ENCODE measurements at places on chromosomes 6 and 20. TPM values are rescaled to one million over a fixed set of nuclear protein-coding genes. Genes with fewer than 3 reads are reported as not detected.

SYCP2L gene
- 2.0 TPM for total RNA-seq

BNIP5 gene
- not detected for total RNA-seq

NHSL1 gene
- 4.7 TPM for total RNA-seq

BCLAF1 gene
- 55.2 TPM for total RNA-seq

TNXB gene
- total RNA-seq = 0.42 TPM

BMP5 gene
- not detected for total RNA-seq

CST5 gene
- total RNA-seq = not detected

OR2J3 gene
- not detected for total RNA-seq

ASIP gene
- not detected for total RNA-seq

Measured in A549 treated with GW870086 at 1 μM for 4 hours (cell line).